GM12865 (cell line): ENCODE measurements at places on chromosomes 2 and 18.

GRCh38 chr2:202069170-202070067 is 3.6 kb upstream of the KIAA2012 start:
- DNase-seq, result no peak

DNA sequence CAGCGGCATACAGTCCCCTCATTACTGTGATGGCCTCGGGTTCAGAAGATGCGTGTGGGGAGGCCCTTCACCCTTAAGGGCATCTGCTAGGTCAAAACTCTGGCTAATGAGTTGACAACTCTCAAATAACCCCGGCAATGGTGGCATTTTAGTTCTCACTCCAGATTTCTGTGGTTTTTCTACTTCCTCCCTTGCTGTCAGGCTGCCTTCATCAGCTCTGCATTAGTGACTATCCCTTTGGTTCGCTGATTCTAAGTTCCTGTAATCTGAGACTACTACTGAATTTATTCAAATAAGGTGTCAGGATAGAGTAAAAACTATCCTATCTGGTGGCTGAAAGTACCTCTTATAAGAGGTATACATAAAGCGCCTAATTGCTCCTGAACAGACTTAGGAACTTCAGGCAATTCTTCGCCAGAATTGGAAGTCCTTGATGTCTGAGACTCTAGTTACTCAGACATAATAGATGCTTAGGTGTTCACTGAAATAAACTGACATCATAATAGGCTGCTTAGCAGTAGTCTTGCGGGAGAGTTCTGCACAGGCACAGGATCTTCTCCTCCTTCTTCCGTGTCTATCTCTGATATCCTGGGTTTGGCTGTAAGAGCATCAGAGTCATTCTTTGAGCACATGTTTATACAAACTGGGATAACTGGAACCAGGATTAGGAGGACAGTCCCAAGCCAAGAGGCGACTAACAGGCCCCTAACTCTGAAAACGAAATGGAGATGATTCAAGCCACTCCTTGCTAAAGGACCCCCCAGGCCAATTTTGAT is 194.5 kb downstream of the DNER start:
- DNase-seq, result peak; percentile 7

GRCh38 chr18:8401606-8402005 is 207.6 kb upstream of the RAB12 start:
- DNase-seq, result no peak

DNA sequence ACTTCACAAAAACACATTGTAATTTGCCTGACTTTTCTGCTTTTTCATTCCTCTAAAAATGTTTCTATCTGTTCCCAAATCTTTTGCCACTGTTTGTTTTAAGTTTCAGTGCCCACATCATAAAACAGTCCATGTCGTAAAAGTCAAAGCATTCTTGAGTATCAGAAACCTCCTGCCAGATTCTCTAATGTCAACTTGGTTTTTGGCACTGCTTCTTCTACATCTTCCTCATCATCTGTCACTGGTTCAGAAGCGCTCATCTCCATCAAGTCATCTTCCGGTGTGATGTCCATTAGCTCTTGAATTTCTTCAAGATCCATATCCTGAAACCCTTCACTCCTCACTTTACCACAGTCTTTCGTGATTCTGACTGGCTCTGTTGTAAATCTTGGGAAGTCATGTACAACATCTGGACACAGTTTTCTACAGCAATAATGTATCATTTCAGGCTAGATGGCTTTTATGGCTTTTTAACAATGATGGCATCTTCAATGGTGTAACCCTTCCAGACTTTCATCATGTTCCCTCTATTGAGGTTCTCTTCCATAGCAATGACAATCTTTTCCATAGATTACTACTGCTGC is 19.6 kb downstream of the CUL3 start:
- no peak for DNase-seq

- DNase-seq, result no peak
These were observed 42.3 kb upstream of the CTDP1 start for GRCh38 chr18:79637181-79637920.

GRCh38 chr2:174522553-174522952 is 35.7 kb upstream of the GPR155 start:
- DNase-seq, result peak; percentile 13

GRCh38 chr2:224217233-224217961 is 178.3 kb upstream of the SERPINE2 start:
- no peak for DNase-seq

- no peak for DNase-seq
These were observed 745 bp downstream of the MSH2 start for GRCh38 chr2:47403609-47404193.

GRCh38 chr2:212227755-212228154 is 310.8 kb downstream of the ERBB4 start:
- no peak for DNase-seq

DNA sequence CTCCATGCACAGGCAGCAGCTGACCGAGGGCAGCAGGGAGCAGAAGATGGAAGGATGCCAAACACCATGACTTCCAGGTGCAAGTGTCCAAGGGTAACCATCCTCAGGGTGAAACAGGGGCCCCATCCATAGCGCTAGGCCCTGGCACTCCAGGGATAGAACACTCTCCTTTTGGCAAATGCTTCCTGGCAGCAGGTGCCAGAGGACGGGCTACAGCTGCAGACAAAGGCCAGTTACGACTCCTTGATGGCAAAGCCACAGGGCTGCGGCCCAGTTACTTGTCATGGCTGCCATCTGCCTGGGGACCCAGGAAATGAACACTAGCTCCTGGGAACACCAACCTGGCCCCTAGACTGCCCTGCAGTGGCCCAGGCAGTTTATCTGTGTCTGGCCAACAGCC is 178.8 kb downstream of the TMEM163 start:
- DNase-seq, result no peak

DNA sequence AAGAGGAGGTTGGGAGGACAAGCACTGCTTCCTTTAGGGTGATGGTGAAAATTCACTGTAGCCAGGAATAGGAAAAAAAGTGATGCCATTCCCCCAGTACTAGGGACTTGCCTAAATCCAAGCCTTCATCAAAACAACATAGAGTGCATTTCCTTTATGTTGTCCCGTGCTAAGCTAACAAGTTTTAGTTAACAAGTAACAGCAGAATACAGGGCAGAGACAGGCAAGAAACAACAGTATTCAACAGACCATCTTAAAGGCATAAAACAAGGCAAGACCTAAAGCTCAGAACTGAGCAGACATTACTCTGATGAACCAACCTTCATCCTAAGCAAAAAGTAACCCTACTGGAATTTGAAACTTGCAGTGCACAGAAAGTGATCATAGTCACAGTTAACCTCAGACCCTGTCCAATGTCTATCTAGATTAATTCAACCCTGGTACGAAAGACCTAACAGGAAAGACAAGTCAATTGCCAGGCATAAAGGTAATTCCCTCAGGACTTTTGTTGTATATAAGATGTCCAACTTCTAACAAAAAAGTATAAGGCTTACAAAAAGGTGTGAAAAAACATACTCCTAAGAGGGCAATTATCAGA is 34.4 kb upstream of the GALNT1 start:
- DNase-seq, result no peak

GRCh38 chr2:5911718-5912117 is 219.5 kb downstream of the SOX11 start:
- DNase-seq, result no peak

GRCh38 chr18:13051159-13051558 is 60.0 kb downstream of the CEP192 start:
- no peak for DNase-seq

- DNase-seq, result no peak
These were observed 167.3 kb upstream of the HS6ST1 start for GRCh38 chr2:128485761-128486639.

- DNase-seq, result no peak
These were observed 44.2 kb downstream of the CYP27C1 start for GRCh38 chr2:127175751-127176354.

- DNase-seq, result no peak
These were observed 18.2 kb upstream of the CRIM1 start for GRCh38 chr2:36337354-36337753.

GRCh38 chr18:63518178-63519012 is 23.8 kb upstream of the SERPINB12 start:
- peak; percentile 82 for DNase-seq

GRCh38 chr18:76892832-76893231 is 70.5 kb downstream of the ZNF236 start:
- DNase-seq, result no peak

- no peak for DNase-seq
These were observed 43.9 kb downstream of the ACSL3 start for GRCh38 chr2:222904557-222905258.

- DNase-seq, result no peak
These were observed 202.5 kb downstream of the SLC39A10 start for GRCh38 chr2:195859513-195859912.
